ENCODE measurements at places on chromosomes 1 and 21.
A peak's percentile ranks its signal among the peaks of the same experiment; 100 is the strongest.

GRCh38 chr21:40158366-40158765, 291.1 kb downstream of the PCP4 start:
- no peak for DNase-seq

- DNase-seq, result no peak
Measured at GRCh38 chr1:227946624-227947385, 927 bp downstream of the WNT9A start.

DNA sequence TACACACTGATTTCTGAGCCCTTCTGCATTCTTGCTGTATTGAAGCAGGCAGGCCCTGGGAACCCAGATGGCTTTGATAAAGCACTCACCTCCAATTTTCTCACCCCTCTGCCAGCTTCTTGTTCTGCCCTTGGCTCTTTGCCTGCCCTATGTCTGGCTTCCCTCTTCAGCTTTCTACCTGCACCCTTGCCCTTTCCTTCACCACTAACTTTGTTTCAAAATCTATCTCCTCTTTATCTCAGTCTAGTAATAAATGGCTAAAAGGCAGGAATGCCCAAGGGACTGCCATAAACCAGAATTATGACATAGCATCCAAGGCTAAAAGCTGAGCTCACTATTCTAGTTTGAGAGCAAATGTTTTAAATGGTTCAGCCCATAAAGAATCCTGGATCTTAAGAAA, 178.7 kb downstream of the TNR start:
- DNase-seq, result no peak

DNA sequence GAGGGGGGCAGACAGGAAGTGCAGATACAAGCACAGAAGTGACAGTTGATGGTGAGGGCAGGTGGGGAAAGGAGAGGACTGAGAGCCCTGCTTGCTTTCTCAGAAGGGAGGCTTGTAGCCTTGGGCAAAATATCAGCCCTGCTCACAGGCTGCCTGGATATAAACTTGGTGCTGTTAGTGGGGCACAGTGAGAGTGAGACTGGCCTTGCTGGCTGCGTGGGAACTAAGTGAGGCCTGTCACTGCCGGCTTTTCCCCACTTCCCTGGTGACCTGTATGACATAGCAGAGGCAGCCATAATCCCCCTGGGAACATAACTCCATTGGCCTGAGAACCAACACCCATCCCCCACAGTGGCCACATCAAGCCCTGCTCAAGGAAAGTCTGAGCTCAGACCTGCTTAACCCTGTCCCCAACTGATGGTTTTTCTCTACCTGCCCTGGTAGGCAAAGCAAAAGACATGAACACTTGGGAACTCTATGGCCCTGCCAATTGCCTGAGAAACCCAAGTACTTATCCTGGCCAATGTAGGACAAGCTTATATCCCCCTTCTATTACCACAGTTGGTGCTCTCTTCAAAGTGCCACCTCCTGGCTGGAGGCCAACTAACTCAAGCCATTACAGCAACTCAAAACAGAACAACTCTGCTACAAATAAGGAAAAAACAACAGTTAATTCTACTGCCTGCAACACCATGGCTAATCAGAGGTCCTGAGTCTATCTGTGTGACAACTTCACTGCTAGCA, 472.7 kb downstream of the PLPP3 start:
- no peak for DNase-seq

- DNase-seq, result no peak
Measured at GRCh38 chr1:8456308-8456912, 138.5 kb downstream of the SLC45A1 start.

- DNase-seq, result no peak
Measured at GRCh38 chr1:93448983-93449804, 1.3 kb downstream of the FNBP1L start.

DNA sequence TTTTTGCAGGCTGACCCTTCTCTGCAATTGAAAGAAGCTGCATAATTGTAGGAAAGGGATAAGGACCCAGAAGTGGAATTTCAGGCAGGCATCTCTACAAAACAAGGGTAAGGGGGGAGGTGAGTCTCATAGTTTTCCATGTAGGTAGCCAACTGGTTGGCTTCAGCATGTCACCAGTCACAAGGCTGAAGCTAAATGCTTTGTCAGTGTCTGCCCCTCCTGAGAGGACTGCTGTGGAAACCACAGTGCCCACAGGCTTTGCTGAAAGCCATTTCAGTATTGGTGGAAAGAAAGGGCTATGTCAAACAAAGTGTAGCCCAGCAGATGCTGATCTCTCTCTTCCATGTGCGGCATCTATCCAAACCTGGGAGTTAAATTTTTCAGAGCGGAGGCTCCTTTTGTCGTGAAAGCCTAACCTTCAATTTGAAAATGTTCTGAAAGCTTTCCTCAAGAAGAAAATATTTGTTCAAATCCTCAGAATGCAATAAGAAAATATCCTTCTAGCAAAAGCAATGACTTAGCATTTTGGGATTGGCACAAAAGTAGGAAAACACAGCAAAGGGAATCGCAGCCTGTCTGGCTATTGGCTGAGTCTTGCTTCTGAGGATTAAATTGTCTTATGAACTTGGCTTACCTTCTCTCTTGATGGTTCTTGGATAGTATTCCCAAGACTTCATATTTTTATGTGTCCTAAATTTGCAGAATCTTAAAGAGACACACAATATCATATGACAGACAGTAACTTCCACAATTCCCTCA, 591.7 kb downstream of the PLPP3 start:
- no peak for DNase-seq

GRCh38 chr1:43493661-43494450, 36.8 kb upstream of the PTPRF start:
- no peak for DNase-seq

GRCh38 chr1:39854738-39855137, 28.6 kb downstream of the TRIT1 start:
- DNase-seq, result peak; percentile 4

- no peak for DNase-seq
Measured at GRCh38 chr1:19254416-19254815, 2.8 kb downstream of the MRTO4 start.

- no peak for DNase-seq
Measured at GRCh38 chr1:21663248-21663950, 5.8 kb downstream of the RAP1GAP start.

DNA sequence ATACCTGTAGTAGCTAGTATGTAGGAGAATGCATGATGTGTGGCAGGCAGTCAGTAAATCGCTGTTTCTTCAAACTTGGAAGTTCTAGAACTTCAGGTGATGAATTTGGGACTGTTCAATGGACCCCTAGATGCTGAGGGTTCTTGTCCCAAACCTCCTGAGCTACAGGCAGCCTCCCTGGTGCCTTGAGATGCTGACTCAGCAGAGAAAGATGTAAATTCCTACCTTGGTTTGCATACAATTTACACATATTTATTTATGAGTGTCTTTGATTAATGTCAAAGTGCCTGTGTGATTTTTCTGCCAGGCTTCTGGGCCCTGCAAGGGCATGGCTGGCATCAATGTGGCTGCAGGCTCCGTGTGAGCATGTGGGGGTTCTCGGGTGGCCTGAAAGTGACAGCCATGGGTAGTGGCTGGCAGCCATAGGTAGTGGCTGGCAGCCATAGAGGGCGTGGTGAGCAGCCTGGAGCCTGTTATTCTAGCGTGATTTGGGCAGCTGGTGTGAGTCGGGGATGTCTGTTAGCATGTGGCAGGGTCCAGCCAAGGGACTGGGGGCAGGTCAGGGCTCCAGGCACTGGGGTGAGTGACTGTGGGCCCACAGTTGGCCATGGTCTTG, 13.2 kb upstream of the POU3F1 start:
- DNase-seq, result no peak

DNA sequence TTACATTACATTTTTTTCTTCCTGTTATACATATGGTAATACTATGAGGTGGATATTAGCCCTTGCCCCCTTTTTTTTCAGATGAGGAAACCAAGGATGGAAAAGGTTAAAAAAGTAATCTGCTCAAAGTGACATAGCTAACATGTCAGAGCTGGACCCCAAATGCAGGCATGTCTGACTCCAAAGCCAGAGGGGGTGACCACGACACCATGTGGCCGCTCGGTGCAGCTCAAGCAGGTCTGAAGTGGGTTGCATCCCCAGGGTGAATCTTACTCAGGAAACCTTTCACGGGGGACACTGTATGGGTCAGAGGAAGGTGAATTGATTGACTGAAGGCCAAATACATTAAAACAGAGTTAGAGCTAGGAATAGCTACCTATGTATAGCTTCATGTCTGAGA, 34.8 kb downstream of the CD34 start:
- DNase-seq, result no peak

DNA sequence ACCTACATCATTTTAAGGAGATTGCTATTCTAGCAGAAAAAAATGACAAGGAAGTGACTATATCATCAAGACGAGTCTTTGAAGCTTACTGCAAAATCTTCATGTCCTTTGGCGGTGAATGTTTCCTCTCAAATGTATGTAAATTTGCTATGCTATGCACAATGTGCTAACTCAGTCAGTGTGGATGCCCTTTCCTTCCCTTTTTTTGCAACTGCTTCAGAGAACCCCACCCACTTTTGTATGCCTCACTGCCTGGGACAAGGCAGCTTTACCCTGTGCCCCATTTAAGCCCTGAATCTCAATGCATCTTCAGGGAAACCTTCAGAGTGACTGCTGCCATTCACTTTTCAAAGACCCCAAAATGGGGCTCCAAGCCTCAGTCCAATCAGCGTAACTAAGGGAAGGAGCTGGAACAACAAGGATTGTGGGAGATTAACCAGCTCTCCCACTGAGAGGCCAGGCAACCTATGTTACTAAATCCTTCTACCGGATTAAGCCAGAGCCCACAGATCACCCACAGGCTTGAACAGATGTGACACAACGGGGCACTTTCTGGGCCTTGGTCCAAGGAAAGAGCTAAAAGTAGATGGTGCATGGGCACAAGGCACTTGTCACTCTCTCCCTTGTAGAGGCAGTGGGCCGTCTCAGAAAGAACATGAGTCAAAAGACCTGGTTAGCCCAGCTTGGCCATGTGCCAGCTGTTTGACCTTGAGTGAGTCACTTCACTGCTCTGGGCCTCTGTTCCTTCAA, 154.4 kb downstream of the PLPP3 start:
- DNase-seq, result no peak

DNA sequence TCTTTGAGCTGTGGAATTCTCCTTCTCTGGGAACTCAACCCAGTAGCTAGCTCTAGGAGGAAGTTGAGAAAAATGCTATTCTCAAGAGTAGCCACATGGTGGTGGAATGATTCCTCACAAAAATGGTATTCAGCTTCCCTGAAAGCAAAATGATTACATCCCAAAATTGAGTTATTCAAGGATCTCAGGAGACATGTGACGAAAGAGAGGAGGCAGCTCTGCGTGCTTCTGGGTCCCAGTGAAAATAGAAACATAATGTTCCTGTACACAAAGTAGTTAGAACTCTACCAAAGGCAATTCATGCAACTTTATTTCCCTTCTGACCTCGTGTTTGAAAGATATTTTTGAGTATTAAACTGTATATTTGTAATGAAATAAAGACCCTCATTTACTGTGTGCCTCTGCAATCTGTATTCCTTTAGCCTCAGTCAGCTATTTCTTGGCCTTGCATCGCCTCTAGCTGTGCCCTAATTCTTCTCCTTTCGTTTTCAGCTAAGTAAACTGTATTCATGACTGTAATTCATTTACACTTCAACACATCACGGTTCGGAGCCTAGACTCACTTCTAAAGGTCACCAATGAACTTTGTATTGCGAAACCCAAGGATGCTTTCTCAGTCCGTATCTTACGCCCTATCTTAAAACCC, 167.3 kb downstream of the FASLG start:
- no peak for DNase-seq

DNA sequence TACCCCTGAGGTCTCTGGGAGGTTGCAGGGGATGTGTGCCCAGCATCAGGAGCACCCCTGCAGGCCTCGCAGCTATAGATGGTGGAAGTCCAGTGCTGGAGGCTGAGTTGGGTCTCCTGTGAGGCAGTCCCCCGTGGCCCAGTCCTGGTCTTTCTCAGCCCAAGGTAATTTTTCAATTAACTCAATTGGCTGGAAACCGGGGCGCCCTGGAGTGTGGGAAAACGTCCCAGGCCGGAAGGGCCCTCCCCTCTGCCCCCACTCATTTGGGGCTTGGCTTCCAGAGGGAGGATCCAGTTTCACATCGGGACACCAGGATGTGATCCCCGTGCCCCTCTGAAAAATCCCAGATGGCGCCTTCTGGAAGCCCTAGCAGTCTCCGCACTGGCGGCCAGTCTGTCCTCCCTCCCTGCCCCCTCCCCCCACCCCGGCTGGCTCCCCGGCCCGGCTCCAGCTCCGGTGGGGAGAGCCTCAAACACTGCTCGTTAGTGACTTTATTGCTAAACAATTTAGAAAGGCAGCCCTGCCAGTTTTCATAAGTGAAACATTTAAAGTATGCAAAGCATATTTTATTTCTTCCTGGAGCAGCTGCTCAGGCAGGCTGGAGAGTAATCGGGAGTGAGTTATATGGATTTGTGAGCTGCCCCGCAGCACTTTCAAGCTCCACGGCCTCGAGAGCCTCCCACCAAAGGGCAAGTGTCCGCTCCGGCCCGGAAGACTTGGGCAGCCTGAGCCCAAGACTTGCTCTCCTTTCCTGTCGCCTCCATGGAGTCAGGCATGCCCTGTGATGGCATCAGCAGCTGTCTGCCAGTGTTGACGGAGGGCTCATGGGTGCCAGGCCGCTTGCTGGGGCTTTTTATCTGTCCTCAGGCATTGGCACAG, 208.2 kb upstream of the TMEM51 start:
- DNase-seq, result no peak

GRCh38 chr1:15952317-15953258, 23.3 kb downstream of the ZBTB17 start:
- no peak for DNase-seq

DNA sequence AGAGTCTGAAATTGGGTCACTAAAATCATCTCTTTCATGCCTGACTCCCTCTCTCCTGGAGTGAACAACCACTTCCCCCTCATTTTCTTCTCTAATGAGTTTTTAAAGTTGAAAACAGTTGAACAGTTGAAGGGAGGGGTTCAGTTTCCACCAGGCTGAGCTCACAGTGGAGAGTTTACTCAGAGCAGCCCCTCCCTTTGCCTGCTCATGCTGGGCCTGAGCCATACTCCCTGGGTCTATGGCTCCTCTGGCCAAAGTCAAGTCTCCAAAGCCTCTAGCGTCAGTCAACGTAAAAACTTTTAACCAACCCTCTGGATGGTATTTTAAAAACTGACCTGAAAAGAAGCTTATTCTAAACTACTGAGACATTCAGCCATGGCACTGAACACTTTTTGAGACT, 100.8 kb upstream of the RNPC3 start:
- DNase-seq, result no peak

GRCh38 chr1:114152089-114152507, 1.6 kb downstream of the SYT6 start:
- no peak for DNase-seq

DNA sequence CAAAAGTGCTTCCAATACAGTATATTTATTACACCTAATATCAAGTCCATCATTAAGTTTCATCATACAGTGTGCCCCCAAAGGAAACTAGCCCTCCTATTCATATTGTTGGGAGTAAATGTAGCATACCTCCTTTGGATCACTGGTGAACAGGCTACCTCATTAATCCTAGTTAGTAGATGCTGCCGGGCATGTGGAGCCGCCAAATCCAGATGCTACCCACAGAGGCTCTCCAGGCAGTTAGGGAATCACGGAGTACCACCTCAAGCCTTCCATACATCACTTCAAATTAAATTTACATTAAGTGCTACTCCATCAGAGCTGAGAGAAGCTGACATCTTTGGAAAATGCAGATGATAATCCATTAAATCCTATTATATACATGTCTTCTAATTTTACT, 121.7 kb upstream of the FOXD3 start:
- DNase-seq, result no peak

GRCh38 chr21:17911628-17912027, 92.5 kb upstream of the C21orf91 start:
- no peak for DNase-seq
